ENCODE measurements at places on chromosomes 7 and 10.

DNA sequence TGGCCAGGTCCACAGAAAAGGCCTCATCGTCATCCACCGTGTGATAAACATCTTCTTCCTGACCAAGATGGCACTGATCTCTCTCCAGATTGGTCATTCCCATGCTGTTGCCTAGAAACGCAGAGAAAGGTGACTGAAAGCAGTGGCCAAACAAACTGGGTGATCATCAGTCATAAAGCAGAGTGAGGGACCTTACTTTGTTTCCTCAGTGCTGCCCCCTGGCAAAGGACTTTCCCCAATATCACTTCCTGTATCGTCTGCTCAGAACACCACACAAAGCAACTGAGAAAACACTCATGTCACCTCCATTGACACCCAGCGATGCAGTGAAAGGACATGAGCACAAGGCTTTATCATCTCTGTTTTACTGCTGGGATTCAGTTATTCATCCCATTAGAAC, 40.0 kb upstream of the TM9SF3 start:
- DNase-seq = no peak

- no peak for DNase-seq
These were observed 9.0 kb downstream of the CYP2W1 start for GRCh38 chr7:991729-992656.

DNA sequence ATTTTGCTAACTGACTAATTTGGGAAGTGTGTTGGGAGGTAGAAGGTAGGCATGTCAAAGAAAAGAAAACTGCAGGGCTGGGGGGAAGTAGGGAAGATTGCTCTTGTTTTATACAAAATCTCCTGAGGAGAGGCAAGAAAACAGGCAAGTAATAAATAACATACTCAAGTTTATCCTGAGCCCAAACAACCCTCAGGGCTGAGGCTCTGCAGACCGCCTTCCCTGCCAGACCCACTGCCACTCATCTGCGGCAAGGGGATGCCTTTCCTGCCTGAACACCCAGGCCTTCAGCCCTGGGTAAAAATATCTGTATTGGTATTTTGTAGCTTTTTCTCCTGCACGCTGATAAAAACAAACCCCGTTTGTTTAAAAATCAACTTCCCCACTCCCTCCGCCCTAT, 399.8 kb upstream of the NFE2L3 start:
- DNase-seq = no peak

DNA sequence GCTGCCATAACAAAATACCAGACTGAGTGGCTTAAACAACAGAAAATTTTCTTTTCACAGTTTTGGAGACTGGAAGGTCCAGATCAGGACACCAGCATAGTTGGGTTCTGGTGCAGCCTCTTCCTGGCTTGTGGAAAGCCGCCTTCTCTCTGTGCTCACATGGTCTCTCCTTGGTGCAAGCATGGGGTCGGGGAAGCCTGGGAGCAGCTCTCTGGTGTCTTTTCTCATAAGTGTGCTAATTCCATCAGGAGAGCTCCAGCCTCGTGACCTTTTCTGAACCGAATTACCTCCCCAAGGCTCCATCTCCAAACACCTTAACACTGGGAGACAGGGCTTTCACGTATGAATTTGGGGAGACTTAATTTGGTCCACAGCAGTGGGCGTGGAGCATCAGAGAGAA, 4.8 kb upstream of the GTPBP4 start:
- peak; percentile 1 for DNase-seq
